ENCODE measurements at places on chromosomes 2 and 18.

DNA sequence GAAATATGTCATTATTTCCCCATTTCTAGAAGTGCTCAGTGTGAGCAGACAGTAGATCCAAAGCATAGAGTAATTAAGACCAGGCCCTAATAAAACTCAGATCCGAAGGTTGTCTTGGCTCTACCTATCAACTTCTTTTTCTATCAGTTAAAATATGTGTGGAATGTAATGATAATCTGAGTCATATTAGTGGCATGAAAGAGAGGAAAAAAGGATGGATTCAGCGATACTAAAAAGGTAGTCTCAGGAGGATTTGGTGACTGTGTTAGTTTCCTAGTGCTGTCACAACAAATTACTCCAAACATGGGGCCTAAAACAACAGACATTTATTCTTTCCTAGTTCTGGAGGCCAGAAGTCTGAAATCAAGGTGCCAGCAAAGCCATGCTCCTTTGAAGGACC lies 103.7 kb upstream of the NABP1 start:
- DNase-seq = no peak

DNA sequence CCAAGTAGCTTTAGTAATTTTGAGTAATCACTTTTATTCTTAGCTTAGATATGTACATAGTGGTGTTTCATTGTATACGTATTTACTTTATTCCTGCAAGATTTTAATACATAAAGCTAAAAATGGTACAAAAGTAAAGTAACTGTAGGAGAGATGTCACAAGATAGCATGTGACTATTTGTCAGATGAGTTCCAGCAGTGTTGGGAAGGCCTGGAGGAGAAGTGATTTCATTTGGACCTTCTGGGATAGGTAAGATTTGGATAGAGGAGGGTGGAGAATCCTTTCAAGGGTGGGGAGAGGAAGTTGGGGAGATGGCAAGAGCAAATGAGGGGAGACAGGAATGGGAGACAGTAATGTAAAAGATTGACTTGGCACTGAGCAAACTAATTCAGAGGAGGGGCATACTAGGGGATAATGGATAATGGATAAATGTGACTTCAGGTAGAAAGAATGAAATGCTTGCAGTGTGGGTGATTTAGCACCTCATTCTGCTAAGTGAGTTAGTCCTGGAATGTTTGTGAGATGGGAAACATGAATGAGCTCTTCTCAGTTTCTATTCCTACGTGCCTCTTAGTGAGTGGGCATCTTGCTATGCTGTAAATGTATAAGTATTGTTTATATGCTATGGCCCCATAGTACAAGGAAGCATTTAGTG lies 10.5 kb downstream of the WDR43 start:
- DNase-seq = no peak

DNA sequence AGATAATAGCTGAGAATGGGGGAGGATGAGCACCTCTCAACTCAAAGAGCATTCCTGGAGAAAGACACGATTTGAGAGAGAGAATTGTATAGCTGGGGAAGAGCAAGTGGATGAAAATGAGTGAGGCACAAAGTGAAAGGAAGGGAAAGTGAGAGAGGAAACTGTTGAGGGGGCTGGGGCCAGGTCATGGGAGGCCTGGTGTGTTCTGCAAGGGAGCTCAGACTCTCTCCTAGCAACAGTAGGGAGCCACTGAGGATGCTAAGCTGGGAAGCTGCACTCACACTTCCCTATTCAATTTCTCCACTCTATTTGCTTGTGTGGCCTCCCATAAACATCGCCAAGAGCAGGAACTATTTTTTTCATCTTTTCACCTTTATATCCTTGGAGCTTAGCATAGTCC lies 14.8 kb downstream of the EVA1A start:
- DNase-seq = no peak

- no peak for DNase-seq
These were observed 115.7 kb upstream of the MSTN start for GRCh38 chr2:190178066-190178722.

DNA sequence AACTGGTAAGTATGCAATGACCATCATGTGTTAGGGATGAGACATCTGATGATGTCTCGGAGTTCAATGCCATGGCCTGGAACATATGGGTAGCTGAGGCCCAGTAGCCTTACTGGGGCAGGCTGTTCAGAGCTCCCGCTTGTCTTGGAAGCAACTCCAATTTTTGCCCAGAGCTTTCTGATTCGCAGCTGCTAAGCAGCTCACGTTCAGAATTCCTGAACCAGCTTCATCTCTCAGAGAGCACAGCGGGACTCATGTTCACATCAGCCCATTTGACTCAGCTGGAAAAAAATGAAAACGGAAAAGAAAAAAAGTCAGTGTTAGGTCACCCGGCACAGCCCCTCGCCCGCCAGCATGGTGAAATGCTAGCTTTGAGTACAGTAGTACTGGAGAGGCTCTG lies 16.8 kb upstream of the LRATD1 start:
- no peak for DNase-seq

- DNase-seq = peak; percentile 19
These were observed 16.0 kb downstream of the ARID5A start for GRCh38 chr2:96552315-96553175.

DNA sequence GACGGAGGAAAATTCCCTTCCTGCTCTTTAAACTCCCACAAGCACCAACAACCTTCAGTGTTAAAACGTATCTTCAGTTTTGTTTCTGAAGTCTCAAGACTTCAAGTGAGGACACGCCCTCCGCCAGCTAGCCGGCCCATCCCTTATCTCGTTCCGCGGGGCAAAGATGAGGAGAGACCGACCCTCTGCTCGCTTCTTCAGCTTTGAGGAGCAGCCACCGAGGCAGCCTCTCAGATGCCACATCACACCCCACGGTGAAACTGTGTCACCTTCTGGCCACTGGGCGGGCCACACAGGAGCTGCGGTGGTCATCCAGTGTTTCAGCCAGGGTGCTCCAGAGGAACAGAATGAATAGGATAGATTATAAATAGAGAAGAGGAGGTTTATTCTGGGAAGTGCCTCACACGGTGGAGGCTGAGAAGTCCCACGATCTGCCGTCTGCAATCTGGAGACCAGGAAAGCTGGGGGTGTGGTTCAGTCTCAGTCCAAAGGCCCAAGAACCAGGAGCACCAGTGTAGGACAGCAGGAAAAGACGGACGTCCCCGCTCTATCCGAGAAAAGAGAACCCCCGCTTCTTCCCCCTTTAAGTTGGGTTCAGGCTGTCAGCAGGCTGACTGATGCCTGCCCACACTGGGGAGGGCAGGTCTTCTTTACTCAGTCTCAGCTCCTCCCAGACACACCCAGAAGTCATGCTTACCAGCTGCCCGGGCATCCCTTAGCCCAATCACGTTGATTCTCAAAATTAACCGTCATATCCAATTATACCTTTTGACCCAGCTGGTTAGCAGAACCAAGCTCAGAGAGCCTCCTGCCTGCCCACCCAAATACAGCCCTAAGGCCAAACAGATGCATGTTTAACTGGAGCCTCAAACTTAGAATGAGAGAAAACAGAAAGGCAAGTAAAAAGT lies 399.7 kb upstream of the ID2 start:
- DNase-seq = no peak

DNA sequence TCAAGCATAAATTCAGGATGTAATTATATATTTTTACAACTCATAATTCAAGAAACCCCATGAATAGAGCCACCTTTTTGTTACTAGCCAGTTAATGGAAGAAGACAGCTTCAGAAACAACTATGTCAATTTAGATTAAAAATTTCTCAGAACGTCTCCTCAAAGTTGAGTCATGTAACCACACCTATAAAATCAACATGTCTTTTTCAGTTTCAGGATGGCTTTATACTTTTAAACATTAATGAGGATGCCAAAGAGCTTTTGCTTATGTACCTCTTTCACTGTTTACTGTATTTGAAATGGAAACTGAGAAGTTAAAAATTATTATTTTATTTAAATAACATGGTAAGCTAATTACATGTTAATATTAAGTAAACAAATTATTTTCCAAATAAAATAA lies 280.1 kb downstream of the PTH2R start:
- DNase-seq = no peak
